ENCODE measurements at places on chromosomes 7 and 10.

- DNase-seq, result no peak
These were observed 115.6 kb upstream of the MKLN1 start for GRCh38 chr7:131212114-131212513.

DNA sequence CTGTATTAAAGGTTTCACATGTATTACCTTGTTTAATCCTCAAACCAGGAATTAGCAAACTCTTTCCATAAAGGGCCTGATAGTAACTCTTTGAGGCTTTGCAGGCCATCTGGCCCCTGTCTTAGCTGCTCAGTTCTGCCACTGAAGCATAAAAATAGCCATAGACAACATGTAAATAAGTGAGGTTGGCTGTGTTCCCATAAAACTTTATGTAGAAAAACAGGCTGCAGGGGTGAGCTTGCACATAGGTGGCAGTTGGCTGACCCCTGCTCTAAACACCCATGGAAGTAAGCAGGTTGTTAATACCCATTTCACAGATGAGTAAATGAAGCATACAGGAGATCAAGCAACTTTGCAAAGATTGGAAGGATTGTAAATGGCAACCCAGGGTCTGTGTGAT lies 1279.2 kb upstream of the AUTS2 start:
- peak; percentile 81 for DNase-seq

GRCh38 chr7:36025190-36025589 lies 127.9 kb upstream of the EEPD1 start:
- no peak for DNase-seq

DNA sequence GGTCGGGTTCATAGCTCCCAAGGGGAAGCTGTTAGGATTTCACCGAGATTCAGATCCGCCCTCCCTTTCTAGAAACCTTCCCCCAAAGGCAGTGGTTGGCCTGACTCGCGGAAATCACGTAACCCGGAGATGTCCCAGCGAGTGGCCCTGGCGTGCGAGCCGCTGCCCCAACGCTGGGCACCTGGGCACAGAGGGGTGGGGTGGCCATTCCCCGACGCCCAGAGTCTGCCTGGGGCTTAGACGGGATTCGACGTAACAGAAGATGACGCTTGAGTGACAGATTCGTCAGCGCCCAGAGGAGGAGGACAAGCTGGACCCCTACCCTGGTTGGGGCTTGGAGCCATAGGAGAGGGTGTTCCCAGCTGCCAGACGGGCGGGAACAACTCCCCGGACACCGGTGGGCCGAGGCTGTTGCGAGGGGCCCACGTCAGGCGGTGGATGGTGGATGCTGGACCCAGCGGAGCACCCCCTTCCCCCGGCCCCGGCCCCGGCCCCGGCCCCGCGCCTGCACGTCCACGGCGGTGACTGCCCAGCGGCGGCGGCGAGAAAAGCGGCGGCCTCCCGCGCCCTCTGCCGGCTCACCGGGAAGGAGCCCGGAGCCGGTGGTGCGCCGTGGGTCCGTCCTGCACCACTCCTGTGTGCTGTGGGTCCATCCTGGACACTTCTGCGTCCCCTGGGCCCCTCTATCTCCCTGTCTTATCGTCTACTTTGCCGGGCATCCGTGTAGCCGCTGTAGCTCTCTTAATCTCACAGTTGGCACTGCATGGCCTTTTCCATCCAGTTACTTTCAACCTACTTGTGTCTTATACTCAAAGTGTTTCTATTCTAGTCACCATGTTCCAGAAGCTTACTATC lies 35.4 kb upstream of the KNDC1 start:
- DNase-seq, result no peak

- DNase-seq, result no peak
These were observed 119.7 kb downstream of the SND1 start for GRCh38 chr7:127771707-127772106.

DNA sequence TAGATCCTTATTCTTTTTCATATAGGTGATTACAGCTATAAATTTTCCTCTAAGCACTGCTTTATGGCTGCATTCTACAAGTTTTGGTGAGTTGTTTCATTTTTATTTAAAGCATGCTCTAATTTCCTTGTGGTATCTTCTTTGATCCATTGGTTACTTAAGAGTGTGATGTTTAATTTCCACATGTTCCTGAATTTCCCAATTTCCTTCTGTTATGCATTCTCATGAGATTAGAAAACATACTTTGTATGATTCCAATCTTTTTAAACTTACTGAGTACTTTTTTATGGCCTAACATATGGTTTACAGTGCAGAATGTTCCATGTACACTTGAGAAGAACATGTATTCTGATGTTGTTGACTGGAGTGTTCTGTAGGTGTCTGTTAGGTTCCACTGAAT lies 53.4 kb downstream of the MYL10 start:
- DNase-seq, result no peak

All from NCI-H69 (cell line).